ENCODE measurements at places on chromosomes 3 and 15.

DNA sequence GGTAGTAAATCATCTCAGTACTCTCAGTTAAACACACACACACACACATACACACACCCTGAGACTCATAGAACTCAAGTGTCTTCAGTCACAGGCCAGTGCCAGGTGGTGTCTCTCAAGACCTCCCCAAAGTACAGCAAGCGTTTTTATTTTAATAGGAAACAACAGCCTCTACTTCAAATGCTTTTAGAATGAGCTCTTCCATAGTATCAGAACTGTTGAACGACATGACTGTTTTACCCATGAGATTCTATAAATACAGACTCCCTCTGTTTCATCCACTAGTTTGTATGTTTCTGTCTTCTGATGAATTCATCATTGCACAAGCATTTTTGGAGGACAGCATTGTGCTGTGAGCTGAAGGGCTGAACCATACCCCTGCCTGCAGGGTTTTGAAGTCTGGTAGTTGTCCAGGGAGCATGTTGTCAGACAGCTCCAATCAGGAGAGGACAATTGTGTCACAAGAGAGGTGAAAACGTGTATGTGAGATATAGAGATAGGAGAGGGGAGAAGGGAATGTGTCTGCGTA lies 201.0 kb upstream of the BCL6 start:
- DNase-seq: no peak

GRCh38 chr3:100226712-100227429 lies 33.9 kb upstream of the TBC1D23 start:
- DNase-seq: no peak

- no peak for DNase-seq
These were observed 476.9 kb upstream of the PROK2 start for GRCh38 chr3:72261566-72262564.

DNA sequence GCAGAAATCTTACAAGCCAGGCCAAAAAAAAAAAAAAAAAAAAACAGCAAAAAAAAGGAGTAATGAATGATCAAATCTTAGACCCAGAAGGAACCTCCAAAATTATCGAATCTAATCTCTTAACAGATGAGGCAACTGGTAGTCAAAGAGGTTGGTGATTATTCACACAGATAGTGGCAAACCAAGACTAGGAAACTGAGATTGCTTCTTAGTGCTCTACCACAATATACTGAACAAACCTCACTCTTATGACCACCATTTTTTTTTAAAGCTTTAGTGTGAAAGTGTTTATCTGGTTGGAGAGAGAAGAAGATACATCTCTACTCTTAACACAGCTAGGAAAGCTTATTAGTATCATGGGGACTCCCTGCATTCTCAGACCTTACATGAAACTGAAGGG lies 17.3 kb downstream of the ATOSA start:
- no peak for DNase-seq

DNA sequence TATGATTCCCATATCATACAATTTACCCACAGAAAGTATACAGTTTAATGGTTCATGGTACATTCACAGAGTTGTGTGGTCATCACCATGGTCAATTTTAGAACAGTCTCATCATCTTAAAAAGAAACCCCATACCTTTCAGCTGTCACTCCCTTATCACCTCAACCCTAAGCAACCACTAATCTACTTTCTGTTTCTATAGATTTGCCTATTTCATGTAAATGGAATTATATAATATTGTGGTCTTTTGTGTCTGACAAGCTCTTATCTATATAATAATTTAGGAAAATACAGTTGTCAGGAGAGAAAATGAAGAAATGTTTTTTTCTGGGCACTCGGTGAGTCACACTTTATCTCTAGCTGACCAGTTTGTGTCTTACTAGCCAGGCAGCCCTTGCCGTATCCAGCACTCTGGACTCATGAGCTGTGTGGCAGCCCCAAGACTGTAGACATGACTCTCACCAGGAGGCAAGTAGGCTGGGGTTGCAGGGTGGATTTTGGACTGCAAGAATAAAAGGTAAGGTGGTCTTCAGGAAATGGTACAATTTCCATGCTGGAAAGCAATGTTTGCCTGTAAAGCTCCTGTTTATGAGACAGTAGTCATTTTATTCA lies 234.6 kb downstream of the THRB start:
- no peak for DNase-seq

- no peak for DNase-seq
These were observed 242.4 kb upstream of the SATB1 start for GRCh38 chr3:18667552-18667951.

GRCh38 chr3:39180183-39180545 lies 12.2 kb downstream of the XIRP1 start:
- no peak for DNase-seq

DNA sequence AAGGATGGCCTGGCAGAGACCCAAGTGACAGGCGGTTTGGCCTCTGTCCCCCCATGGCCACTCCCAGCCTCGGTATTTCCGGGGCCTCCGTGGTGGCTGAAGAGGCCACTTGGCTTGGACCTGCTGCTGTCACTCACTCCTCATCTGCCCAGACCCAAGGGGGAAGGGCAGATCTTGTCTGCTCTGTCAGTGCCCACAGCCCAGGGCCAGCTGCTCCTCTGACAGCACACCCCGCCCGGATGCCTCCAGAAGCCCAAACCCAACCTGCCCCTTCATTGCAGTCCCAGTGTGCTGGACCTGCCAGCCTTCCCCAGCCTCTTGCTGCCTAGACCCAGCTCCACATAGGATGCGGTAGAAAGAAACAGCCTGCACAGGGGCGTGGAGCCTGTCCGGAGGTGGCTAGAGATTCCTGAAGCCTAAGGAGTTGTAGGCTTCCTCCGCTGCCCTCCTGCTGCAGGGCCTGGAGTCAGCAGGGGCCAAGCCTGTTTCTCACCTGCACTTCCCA lies 52.0 kb downstream of the MAGEF1 start:
- DNase-seq: no peak

GRCh38 chr3:127444761-127445160 lies 145.8 kb downstream of the TPRA1 start:
- DNase-seq: no peak

All from NCI-H1694 treated with DMSO at 0.1 percent for 48 hours (cell line).